ENCODE measurements at places on chromosomes 6 and 20.

DNA sequence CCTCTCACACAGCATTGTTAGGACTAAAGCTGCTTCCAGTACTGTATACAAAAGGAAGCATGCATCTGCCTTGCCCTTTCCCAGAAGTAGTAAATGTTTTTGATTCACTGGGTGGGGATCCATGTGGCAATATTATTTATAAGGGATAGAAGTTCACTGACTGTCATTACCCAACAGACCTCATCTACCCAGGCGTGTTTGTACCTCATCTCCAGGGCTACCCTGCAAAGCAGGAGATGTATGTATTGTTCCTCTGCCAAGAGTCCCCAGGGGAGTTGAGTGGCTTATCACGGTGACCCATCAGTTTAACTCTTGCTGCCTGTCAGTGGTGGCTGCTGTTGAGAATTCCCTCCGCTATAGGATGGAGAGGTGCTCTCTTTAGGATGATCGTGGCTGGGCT lies 42.5 kb downstream of the SLC24A3 start:
- DNase-seq, result no peak

DNA sequence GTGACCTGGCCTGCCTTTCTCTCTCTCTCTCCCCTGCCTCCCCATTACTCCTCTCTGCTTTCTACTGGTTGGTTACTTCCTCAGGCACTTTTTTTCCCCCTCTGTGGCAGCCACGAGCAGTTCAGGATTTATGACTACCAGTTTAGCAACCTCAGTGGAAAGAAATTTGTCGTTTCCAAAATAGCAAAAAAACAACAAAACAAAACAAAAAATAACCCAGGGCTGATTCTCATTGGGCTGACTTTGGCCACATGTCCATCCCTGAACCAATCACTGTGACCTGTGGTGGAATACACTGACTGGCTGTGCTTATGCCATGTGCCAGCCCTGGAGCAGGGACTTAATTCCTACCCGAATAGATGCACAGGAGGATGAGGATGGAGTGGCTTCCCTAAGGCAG lies 137.4 kb downstream of the TFAP2C start:
- no peak for DNase-seq

DNA sequence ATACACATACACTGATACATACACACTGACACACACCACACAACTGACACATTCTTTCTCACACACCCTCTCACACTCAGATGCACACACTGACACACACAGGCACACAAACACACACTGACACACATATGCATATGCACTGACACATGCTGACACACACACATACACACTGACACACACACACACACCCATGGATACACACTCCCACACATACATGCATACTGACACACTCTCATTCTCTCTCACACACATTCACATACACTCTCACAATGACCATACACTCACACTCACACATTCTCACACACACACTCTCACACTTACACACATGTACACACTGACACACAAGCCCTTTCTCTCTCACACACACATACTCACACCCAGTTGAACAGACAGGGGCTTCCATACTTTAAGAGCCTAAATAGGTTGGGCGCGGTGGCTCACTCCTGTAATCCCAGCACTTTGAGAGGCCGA lies 236.4 kb downstream of the LRFN2 start:
- no peak for DNase-seq

GRCh38 chr6:43335469-43335868 lies 26.8 kb upstream of the CRIP3 start:
- DNase-seq, result no peak

DNA sequence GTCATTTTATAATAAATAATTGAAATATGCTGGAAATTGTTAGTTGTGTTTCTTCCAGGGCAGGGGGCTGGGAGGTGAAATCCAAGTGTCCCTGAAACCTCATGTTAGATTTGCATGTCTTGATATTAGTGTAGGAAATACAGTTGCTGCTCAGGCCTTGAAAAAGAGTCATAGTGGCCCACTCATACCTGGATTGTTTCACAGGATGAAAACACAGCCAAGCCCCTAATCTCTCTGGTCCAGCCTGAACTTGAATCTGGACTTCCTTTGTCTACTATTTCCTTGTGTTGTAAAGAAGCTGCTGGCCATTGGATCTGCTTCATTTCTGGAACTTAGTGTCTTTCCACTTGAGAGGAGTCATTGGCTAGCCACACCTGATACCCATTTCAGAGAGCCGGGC lies 108.8 kb upstream of the JARID2 start:
- no peak for DNase-seq

- DNase-seq, result no peak
These were observed 234.4 kb upstream of the HSF2 start for GRCh38 chr6:122165014-122165413.

- DNase-seq, result no peak
These were observed 622.2 kb downstream of the DOK5 start for GRCh38 chr20:55097621-55098020.

GRCh38 chr20:48015943-48016723 lies 230.9 kb upstream of the SULF2 start:
- no peak for DNase-seq

DNA sequence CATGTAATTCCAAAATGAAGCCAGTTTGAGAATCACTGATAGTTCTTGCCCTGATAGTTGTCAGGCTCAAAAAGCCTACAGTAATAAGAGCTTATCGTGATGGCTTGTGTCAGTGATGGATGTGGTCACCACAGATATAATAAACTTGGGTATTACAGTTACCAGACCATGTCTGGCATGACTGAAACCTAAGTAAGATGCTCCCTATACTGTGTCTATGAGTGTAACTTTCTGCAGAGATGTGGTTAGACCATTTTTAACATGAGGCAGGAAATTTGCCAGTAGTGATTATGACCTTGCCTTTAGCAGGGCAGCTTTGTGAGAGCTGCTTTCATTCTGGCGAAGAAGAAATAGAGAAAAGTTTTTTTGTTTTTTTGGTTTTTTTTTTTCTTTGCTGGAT lies 90.2 kb downstream of the ANKS1A start:
- DNase-seq, result no peak

GRCh38 chr20:24425523-24426135 lies 43.8 kb upstream of the SYNDIG1 start:
- no peak for DNase-seq

DNA sequence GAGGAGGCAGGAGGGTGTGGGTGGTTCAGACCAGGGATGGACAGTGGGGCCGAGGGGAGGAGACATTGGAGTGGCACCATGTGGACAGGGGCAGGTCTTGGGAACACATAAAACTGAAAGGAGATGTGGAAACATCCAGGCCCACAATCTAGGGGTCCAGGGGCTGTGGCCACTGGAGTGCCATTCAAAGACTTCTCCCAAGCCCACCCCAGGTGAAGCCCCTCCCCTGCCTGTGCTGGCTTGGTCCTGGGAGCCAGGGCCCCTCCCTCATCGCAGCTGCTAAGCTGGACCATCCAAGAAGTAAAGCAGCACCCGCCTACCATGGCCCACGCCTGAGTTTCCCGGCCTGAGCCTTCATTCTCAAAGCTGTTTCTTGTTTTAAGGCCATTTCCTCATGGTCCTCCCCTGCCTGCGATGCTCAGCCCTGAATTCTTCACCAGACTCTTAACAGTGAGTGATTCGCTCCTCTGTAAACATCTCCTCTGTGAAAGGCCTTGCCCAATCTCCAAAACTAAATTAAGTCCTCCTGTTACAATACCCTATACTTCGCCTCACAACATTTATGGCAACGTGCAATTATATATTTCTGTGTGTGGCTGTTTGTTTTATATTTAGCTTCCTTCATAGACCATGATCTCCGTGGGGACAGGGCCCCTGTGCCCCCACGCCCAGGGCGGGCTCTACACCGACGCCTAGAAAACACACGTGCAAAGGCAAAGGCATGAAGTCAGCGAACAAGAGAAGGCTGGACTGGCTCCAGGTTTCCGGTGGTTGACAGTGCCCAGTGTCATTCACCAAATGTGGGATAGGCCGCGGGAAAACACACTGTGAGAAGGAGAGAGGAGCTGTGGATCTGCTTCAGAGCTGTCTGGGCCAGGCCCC lies 267.8 kb downstream of the ERMARD start:
- no peak for DNase-seq

DNA sequence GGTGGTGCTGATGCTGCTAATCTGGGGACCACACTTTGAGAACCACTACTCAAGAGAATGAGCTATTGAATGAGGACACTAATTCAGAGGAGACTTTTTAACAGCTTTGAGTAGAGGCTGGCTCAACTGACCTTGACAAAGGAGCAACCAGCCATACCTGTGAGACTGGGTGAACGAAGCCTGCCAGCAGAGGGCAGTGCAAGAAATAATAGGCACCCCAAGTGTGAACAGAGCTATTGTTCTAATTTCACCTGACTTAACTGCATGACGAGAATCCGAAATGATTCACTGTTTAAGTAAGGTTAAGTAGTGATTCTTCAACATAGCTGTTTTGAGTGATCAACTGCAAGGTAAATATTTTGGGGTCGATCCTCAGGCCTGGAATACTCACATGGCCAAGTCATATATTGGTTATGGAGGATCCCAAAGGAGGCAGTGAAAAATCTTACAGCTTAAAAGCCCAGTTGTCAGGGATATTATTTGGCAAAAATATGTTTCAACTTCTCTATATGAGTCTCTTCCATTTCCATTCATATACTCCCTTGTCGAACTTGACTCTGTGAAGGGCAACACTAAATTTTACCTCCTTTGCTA lies 550.5 kb upstream of the MARCKS start:
- DNase-seq, result peak; percentile 46

DNA sequence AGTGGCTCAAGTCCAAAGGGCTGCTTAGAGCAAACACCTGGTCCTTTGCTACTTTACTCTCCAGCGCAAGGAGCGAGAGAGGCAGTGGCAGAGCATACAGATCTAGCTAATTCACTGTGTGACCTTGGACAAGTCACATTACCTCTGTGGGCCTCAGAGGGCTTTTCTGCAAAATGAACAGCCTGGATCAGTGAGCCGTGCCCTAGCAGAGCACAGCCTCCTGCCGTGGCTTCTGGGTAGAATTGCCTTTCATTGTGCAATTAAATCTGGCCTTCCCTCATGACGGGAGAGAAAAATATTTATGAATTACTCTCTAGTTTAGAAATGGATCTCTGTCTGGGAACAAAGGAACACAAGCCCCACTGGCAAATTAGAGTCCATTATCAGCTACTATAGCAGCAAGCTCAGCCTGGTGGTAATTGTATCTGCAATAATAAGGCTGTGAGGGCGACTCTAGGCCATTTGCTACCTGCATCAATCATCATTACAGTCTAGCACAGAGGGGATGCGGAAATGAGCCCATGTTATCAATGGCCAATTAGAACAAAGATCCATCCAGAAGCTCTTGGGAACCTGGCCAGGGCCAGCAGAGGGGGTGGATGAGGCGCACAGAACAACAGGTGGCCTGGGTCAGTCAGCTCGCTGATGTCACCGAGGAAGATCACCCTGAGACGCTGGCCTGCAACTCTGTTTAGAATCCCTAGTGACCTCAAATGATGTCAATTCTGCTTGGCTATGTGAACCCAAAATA lies 114.2 kb upstream of the LY86 start:
- peak; percentile 7 for DNase-seq

- DNase-seq, result no peak
These were observed 20.0 kb downstream of the TAF4 start for GRCh38 chr20:62045529-62046285.

DNA sequence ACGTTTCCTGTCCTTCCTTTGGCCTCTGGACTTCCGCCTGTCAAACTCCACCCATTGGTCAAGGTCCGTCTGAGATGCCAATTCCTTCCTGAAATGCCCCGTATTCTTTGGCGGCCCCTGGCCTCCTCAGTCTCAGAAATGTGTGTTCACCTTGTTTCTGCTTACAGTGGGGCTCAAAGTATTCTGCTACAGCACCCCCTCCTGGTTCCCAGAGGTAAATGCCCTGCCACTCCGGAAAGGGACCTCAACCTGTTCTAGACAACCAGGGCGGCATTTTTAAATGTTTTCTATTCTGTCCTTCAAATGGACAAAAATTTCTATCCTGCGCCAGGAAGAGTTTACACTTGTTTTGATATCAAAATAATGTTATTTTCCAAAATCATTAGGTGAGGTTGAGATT lies 12.1 kb upstream of the PAX1 start:
- DNase-seq, result no peak

GRCh38 chr20:933029-933428 lies 16.9 kb upstream of the ANGPT4 start:
- no peak for DNase-seq

DNA sequence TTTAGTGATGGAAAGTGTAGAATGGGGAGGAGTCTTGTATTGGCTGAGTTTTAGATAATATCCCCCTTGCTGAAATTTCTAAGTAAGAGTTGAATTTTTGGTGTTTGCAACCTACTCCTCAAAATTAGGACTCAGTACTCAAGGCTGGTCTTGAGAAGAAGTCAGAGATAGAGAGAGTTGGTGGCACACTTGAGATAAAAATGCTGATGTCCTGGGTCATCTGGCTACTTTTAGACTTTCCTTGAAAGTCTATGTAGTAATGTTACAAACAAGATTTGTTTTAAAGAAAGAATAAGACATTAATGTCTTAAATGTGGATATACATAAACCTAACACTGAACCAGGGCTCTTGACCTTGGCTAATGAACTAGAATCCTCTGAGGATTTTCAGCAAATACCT lies 62.5 kb upstream of the MLIP start:
- no peak for DNase-seq

GRCh38 chr6:151490996-151491395 lies 2.8 kb upstream of the CCDC170 start:
- DNase-seq, result no peak

- DNase-seq, result no peak
These were observed 25.9 kb downstream of the RNASET2 start for GRCh38 chr6:166930354-166930891.

- DNase-seq, result no peak
These were observed 6.9 kb downstream of the SLC32A1 start for GRCh38 chr20:38730989-38731737.

GRCh38 chr6:85464260-85464644 lies 14.4 kb downstream of the NT5E start:
- no peak for DNase-seq

DNA sequence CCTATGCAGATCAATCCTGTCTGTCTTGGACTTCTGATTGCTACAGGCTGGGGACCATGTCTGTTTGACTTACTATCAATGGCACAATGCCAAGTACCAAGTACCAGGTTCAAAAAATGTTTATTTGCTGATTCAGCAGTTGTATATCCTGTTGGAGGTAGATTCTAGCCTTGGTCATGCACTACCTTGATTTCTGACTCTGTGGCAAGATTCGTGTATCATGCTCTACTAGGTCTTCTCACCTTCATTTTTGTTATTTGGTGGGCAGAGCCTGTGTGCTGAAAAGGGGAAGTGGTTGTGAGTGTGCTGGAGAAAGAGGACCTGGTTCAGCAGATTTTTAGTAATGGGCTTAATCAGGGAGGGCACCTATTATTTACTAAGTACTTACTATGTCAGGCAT lies 192.4 kb upstream of the MYLIP start:
- DNase-seq, result no peak

All from left kidney (tissue), 8 donors.